SK-MEL-5 (cell line): ENCODE measurements at places on chromosomes 12 and 14.

DNA sequence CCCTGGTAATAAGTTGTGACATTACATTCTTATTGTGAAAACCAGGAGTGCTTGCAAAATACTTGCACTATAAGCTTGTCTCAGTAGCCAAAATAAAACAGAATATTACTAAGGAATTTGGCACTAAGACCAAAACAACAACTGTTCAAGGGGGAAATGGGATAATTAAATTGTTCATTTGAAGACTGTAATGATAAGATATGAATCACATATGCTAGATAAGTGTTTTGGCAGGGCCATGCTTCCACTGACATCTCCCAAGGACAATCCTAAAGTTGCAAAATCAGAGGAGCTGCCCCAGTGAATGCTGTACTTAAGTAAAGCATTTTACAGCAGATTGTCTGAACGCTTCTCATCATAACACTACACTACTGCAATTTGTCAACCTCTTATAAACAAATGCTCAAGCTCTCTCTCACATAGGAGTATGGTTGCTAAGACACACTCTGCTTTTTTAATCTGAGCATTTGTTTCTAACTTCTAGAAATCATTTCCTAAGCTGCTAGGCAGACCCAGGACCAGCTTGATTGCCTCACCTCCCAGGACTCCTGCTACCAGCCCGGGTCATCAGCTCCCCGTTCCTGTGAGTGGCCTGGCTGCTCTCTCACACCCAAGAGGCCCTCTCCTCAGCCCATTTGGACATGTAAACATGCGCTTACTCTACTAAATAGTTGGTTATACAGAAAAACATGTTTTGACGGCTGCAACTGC is 191.5 kb downstream of the PAX9 start:
- no peak for DNase-seq

GRCh38 chr14:33377596-33378390 is 439.1 kb downstream of the NPAS3 start:
- DNase-seq = no peak

GRCh38 chr14:54503486-54503885 is 6.2 kb upstream of the CGRRF1 start:
- peak; percentile 76 for DNase-seq

DNA sequence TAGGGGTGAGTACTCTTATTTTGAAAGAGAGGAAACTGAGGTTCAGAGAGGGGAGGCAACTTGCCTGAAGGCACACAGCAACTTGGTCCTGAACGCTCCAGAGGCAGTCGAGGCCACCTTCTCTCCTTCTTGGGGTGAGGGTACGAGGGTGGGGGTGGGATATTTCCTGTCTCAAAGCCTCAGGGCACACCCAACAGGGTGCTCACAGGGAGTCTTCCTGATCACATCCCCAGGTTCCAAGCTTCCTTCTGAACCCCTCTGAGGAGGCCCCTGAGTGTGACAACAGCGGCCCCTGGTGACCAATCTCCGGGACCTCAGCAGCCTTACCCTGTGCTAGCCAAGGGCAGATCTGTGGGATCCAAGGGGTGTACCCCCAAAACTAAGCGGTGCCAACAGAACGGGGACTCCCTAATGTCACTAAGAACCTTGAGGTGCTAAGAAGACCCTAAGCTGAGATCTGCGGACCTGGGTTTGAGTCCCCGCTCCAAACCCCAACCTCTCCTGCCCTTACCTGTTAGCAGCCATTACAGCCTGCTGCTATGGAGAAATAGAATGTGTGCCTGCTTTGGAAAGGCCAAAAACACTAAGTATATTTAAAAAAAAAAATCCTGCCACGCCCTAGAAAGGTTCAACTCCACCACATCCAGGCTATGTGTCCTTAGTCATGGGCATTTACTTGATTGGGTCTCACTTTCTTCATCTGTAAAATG is 57.9 kb downstream of the TRPV4 start:
- DNase-seq = peak; percentile 78

DNA sequence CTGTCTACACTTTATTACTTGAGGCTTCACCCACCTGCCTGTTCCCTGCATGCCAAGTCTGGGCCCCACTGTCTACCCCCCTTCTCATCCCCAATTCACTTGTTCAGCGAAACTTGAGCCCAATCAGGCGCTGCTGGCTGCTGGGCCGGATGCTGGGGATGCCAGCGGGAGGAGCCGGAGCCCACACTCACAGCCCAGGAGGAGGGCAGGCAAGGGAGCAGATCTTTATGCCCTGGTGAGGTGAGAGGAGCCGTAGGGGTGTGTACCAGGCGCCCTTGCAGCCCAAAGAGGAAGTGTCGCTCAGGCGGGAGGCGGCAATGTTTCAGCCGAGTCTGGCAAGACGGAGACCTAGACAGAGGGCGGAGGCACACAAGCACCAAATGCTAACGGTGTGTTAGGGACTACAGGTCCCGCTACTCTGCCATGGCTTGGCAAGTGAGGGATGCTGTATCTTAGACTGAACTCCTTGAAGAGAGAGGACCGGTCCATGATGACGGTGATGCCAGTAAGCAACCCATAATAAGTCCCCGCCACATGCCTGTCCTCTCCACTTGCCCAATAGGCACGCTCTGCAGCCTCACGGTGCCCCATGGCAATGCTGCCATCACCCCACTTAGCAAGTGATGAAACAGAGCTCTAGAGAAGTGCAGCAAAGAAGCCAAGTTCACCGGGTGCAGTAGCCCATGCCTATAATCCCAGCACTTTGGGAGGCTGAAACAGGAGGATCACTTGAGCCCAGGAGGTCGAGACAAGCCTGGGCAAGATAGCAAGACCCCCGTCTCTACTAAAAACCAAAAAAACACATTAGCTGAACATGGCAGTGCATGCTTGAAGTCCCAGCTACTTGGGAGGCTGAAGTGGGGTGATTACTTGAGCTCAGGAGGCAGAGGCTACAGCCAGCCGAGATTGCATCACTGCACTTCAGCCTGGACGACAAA is 41.6 kb downstream of the LRRC74A start:
- no peak for DNase-seq

GRCh38 chr12:32569259-32569658 is 109.8 kb upstream of the DNM1L start:
- DNase-seq = no peak

DNA sequence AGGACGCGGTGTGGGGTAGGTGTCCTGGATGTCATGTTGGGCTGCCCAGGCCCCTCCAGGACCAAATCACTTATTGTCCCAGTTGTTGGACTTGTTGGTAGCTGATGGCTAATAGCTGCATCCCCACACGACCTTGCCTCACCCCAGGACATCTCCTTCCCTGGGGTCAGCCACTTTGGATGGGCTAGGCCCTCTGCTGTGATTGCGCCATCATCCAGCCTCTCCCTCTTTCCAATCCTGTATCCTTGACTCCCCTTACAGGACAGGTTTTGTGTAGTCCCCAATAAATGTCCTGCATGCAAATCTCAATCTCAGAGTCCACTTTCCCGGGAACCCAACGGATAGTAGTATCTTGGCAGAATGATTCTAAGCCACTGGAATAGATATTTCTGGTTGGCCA is 43.4 kb upstream of the CHST11 start:
- no peak for DNase-seq

DNA sequence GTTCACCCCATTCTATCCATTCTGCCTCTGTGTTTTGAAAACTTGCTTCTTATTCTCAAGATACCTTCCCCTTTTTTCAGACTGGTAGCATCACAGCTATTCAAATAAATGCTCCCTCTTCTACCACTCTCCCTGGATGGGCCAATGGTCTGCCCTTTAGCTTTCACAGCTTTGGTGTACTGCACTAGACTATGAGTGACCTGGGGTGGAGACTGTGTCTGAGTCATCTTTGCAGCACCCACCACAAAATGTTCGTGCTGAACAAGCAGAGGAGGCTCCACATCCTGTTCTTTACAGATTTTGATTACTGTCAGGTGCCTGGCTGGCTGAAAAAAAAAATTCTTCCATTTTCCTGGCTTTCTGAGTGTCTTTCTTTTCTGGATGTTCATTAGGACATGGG is 1104.1 kb upstream of the TMEM132C start:
- DNase-seq = no peak

DNA sequence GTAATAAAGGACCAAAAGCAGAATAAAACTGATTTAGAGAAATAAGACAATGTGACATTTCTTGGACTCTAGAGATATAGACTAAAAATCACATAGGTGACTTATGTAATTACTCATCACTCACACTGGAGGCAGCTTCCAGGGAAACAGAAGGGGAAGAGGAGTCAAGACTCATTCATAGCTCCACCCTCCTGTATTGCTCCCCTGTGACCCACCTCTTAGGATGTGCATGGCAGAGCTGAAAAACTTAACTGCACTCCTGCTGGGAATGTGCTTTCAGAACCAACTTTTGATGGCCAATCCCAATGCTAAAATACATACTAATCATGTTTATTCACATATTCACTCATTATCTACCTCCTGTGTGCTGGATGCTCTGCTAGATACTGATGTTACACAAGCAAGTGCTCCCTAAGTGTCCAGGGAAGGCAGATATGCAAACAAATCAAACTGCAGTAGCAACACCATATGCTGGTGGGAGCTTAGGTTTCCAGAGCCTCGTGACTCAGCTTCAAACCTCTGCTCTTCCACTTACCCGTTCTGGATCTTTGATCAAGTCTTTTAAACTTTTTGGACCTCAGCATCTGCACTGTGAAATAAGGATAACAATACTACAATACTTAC is 316.1 kb downstream of the GALC start:
- no peak for DNase-seq

- no peak for DNase-seq
Observed at GRCh38 chr12:117052386-117053049, 46.7 kb downstream of the TESC start.

GRCh38 chr14:22886500-22887259 is 3.7 kb downstream of the REM2 start:
- DNase-seq = peak; percentile 12

DNA sequence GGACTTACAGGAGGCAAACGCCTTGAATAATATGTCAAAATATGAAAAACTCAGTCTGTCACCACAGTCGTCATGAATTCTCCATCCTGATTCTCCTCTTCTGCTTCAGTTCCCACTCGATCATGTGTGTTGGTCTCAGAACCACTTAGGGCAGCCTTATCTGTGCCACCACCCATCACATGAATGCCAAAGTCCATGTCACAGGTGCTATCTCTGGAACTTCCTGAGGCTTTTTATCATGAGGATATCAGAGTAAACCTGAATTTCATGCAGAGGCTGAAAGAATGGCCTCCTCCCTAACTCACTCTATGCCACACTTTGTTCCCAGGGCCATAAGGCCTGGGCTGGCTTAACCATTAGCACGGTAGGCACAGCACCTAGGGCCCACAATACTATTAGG is 28.8 kb upstream of the MAP3K9 start:
- no peak for DNase-seq

DNA sequence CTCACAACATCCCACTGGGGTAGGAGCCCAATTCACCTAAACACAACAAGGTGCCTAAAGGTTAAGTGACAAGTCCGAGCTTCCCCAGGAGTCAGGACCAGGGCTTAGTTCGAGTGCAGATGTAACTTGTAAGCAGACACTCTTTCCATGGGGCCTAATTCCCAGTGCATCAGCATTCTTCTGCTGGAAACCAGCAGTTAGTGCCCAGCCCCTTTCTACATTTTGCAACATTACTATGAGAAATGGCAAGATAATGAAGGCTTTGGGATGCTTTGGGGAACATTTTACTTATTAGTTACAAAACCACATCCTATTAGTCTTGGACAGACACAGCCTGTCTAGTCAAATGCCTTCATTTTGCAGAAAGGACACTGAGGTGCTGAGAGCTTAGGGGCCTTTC is 179.8 kb downstream of the CALM1 start:
- DNase-seq = no peak

DNA sequence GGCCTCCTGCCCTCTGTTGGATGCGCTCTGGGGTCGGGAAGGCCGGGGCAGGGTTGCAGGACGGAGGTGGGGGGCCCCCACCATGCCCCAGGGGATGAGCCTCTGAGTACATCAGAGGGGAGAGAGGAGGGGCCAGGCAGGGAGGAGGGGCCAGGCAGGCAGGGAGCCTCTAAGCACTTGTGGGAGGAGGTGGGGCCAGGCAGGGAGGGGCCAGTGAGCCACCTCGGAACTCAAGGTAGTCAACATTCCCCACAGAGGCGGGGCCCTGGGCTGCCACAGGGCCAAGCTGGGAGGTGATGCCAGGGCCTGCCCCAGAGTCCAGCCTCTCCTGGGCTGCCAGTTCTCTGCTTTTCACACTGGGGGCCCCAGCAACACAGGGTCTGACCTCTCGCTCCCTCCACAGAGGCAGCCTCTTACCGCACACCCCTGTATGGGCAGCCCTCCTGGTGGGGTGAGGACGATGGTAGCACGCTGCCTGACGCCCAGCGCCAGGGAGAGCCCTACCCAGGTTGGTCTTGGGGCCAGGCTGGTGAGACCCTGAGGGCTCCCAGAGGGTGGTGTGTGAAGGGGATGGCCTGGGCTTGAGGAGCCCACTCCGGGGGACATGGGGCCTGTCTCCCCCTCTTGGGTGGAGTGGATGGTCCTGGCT is 17.4 kb downstream of the CEP170B start:
- DNase-seq = peak; percentile 34

- DNase-seq = no peak
Observed at GRCh38 chr12:110577864-110578693, 5.0 kb downstream of the PPTC7 start.

GRCh38 chr12:24719293-24719721 is 229.6 kb downstream of the BCAT1 start:
- DNase-seq = no peak

GRCh38 chr12:47249082-47249481 is 169.3 kb upstream of the AMIGO2 start:
- no peak for DNase-seq

DNA sequence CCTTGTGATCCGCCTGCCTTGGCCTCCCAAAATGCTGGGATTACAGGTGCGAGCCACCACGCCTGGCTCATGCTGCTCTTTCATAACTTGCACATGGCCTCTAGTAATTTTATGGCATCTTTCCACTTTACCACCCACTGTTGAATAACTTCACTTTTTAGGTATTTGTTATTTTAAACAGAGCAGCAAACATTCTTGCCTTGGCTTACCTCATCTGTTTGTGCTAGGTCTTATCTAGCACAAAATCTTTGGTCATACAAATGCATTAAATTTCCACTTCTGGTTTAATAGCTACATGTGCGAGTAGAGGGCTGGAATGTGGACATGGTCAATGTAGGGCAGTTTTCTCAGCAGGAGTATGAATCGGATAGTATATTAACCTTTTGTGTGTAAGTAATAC is 38.8 kb upstream of the ATF7IP start:
- DNase-seq = no peak

- DNase-seq = no peak
Observed at GRCh38 chr12:45217846-45218245, 2.0 kb downstream of the ANO6 start.
